ENCODE measurements at places on chromosomes 4 and X.

DNA sequence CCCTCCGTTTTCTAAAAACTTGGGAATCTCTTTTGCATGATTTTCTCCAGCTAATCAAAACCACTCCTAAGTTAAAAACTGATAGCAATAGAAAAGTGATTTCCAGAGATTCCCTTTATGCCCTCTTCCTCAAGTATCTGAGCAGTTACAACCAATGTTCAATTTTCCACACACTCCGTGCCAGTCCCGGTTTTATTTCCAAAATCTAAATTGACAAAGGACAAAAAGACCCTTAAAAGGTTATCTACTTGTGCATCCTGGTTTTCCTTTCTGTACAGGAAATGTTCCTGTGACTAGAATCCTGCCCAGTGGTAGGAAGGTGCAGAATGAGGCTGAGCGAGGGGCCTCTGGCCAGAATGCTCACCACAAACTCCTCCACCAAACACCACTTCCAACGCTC, 1.3 kb downstream of the SFRP2 start:
- DNase-seq = no peak

GRCh38 chr4:7629501-7630254, 194.9 kb upstream of the PSAPL1 start:
- DNase-seq = no peak

GRCh38 chrX:74526764-74527163, 87.7 kb downstream of the RLIM start:
- peak; percentile 25 for DNase-seq

GRCh38 chr4:80448056-80448455, 112.5 kb downstream of the CFAP299 start:
- no peak for DNase-seq

- DNase-seq = no peak
Measured at GRCh38 chr4:25129917-25130316, 30.3 kb downstream of the SEPSECS start.

DNA sequence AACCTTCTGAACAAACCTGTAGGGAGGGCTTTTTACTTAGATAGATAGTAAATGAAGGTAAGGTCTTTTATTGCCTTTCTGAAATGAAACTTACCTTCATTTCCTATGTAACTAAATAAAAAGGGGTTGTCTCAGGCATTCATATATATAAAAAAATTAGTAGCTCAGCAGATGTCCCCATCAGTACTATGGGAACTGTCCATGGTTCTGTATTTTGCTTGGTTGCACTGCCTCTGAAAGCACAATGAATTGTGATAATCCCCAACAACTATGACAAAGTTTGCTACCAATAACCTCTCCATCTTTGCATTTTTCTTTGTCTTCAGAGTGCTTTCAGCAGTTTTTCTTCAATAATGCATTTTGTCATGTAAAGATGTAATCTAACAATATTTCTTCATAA, 222.4 kb downstream of the SLIT2 start:
- no peak for DNase-seq

DNA sequence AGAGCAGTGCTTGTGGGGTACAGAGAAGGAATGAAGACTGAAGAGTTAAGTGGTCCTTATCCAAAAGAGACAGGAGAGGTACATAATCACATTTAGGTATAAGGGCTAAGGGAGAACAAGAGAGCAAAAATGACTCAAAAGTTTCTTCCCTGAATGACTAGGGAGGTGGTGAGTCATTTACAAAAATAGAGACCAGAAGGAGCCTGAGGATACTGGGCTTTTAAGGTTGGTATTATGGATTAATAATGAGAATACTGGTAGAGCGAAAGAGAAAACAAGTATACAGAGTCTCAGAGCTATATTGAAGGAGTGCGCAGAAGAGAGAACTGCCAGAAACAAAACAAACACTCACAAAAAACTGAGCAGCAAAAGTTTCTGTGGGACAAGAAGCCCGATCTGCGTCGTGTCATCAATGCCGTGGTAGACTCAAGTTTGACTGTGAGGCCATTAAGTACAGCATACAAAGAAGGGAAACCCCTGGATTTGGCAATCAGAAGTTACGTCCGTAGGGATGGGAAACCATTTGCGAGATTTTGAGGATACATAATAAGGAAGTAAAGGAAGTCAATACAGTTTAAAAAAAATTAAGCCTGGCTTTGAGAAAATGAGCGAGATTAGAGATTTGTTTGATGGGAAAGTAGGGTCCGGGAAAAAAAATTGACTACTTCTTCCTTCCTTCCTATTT, 129.1 kb upstream of the STIM2 start:
- DNase-seq = no peak

DNA sequence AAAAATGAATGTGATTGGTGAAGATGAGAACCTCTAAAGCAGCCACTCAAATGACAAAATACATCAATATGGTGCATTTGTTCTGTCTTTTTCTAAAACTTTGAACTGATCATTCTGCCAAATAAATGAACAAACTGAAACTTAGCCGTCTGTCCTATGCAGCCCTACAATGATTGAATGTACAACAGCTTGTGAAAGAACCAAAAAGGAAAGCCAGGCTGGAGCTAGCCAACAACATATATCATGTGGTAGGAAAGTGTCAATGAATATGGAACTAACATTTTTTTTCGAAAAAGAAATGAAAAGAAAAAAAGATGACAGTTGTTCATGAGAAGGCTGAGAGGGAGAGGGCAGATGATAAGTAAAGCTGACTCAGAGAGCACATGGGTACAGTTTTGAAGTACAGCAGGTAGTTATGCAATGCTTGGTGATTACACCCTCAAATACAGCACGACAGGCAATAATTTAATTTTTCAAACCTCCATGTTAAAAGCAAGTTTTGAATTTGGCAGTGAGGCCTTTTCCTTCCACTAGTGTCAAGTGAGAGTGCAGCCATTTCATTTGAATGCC, 21.2 kb upstream of the SLC7A11 start:
- no peak for DNase-seq

DNA sequence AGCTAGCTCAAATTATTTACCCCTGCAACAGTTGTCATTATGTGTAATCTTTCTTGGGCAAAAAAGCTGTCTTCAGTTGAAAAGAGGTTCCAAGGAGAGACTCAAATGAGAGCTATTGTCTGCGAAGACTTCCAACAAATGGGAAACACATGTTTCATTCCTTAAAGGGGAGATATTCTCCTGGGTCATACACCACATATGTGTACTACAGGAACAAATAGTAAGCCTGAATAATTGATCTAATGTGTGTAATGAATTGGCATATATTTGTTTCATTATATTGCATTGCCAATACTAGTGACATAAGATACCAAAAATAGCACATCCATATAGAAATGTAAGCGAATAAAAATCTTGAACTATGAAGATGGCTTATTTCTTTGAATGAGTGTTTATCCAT, 950.9 kb upstream of the NDST4 start:
- DNase-seq = no peak

GRCh38 chr4:136124251-136124745, 1408.0 kb downstream of the PCDH18 start:
- no peak for DNase-seq

GRCh38 chr4:108003982-108004515, 14.4 kb downstream of the HADH start:
- no peak for DNase-seq

- DNase-seq = peak; percentile 56
Measured at GRCh38 chrX:1140236-1140681, 72.2 kb downstream of the CRLF2 start.

GRCh38 chrX:39930786-39931528, 166.8 kb downstream of the BCOR start:
- no peak for DNase-seq

- DNase-seq = no peak
Measured at GRCh38 chr4:6633091-6633906, 7.2 kb upstream of the MRFAP1 start.

- no peak for DNase-seq
Measured at GRCh38 chr4:52627876-52628275, 31.2 kb downstream of the USP46 start.

DNA sequence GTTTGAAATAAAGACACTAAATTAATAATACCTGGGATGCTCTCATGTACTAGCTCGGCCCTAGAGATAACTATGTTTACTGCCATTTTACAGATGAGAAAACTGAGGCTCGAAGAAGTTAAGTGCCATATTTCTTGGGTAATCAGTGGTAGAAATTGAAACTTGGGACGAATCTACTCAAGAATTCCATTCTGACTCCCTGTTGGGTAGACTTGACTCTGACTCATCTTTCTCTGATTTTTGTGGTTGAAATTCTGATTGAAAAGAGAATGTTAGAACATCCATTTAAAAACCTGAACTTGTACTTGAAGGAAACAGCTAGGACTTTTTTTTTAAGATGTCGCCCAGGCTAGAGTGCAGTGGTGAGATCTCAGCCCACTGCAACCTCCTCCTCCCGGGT, 50.1 kb upstream of the NSUN7 start:
- no peak for DNase-seq

GRCh38 chr4:142952821-142953580, 106.9 kb upstream of the INPP4B start:
- no peak for DNase-seq

GRCh38 chrX:18886005-18886343, 97.9 kb downstream of the PHKA2 start:
- DNase-seq = no peak

GRCh38 chr4:174152717-174153466, 130.6 kb downstream of the FBXO8 start:
- DNase-seq = no peak

DNA sequence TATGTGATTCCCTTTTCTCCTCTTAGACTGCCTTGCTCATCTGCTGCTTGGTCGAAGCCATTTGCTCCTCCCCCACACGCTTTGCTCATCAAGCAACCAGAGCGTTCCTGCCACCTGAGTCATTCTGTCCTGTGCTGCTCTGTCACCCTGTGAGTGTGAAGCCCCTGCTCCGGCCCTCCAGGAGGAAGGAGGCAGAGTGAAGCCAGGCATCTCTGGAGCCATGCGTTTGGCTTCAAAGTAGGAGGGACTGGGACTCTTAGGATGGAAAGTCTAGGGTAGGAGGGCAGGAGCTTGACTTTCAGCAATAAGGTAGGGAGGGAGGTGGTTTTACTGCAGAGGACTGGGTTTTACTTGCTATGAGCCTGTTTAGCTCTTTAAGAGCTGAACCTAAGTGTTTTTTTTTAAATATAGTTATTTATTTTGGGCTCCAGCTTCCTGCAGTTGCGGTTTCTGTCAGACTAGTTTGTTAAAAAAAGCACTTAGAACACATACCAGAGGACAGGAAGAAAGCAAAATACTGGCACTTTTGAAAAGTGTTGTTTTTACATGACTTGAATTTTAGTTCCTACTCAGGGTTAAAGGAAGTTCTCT, 63.6 kb downstream of the SPINK2 start:
- DNase-seq = peak; percentile 86

GRCh38 chr4:182925298-182925757, 8.1 kb upstream of the DCTD start:
- no peak for DNase-seq

- no peak for DNase-seq
Measured at GRCh38 chrX:103201041-103201440, 13.9 kb upstream of the BEX4 start.

DNA sequence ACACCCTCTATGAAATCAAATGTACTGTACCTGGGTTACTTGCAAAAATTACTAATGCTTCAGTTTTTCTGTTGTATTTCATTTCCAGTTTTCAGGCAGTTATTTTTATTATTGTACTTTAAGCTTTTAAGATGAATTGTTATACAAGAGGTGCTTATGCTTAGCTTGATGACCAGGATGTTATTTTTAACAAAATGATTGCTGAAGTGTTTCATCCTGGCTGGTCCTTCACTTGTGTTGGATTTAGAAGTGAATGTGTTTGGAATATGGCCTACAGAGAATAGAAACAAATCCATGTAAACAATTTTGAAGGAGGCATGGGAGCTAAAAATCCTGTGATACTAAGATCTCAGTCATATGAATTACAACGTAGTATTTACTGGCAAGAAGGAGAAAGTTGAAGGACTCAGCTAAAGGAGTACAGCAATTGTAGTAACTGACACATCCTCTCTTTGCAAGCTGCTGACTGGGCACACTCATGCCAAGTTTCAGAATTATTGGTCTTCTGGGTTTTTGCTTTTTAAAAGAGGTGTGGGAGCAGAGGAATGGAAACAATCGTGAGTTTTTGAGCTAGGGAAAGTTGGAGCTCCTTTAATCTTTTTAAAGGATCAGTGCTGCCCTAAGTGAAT, 9.2 kb downstream of the UBE2A start:
- no peak for DNase-seq

- no peak for DNase-seq
Measured at GRCh38 chr4:25901030-25901430, 13.0 kb upstream of the SMIM20 start.

GRCh38 chr4:6054162-6054922, 36.1 kb upstream of the C4orf50 start:
- DNase-seq = no peak

GRCh38 chr4:182242787-182243186, 415 bp upstream of the TENM3 start:
- DNase-seq = no peak

- no peak for DNase-seq
Measured at GRCh38 chrX:141947350-141947749, 43.7 kb downstream of the MAGEC1 start.

GRCh38 chrX:128460835-128461234, 408.6 kb upstream of the ACTRT1 start:
- no peak for DNase-seq

- DNase-seq = no peak
Measured at GRCh38 chrX:11374570-11374969, 81.4 kb downstream of the AMELX start.

DNA sequence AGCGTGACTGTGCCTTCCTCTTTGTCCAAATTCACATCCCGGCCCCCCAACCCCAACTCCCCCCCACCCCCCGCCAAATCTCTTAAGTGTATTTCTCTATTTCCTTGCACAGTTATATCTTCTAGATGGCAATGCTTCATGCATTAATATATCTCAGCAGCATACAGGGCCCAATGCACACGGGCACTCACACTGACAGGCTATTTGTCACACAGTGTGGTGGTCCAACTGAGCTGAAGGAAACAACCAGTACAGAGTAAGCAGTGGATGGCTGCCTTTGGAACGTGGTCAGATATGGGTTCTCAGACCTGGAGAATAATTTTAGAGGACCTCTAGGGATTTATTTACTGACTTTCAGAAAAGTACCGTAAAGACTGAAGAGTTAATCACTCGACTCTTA, 681 bp downstream of the EXOC1 start:
- no peak for DNase-seq

GRCh38 chr4:151691639-151692442, 69.0 kb downstream of the GATB start:
- DNase-seq = no peak

DNA sequence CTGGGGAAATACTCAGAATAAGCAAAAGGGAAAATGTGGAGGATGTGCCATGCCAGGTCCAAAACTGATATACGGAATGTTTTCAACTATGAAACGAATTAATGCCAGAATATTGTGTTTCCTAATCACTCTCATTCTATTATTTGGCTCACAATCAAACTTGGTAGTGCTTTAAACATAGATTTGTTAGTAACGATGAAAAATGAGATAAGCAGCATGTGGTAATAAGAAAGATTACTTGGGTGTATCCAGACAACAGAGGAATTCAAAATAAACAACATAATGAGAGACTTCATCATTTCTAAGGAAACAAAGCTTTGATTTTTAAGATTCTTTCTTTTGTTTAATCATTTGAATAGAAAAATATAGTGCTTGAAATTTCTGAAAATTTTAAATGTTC, 237.3 kb downstream of the TACR3 start:
- DNase-seq = no peak

GRCh38 chrX:3820167-3820566, 106.7 kb upstream of the PRKX start:
- DNase-seq = no peak

All from osteocyte (in vitro differentiated cells).